ENCODE measurements at places on chromosomes 11 and 22.

DNA sequence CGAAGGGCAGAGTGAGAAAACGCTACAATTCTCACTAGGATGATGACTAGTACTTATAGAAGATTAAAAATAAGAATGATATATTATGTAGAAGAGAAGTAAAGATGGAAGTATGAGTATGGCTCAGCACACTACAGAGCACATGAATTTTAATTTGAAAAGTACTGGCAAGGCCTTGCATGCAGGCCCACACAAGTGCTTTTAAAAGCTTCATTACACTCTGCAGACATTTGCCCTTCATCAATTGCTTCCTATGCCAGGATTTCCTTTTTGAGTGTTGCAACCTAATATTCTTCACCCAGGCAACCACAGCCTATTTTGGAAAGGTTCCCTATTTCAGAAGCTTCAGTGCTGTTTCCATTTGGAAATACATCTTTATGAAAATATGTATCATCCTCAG, 81.1 kb downstream of the LARGE2 start:
- DNase-seq, result peak; percentile 56

GRCh38 chr11:65549096-65549495, 9.1 kb downstream of the LTBP3 start:
- no peak for DNase-seq

GRCh38 chr11:125463590-125464269, 32.3 kb downstream of the FEZ1 start:
- DNase-seq, result no peak

- DNase-seq, result peak; percentile 86
Observed at GRCh38 chr11:43376594-43376993, 17.9 kb downstream of the TTC17 start.

- no peak for DNase-seq
Observed at GRCh38 chr11:30992513-30992849, 377.1 kb downstream of the DCDC1 start.

DNA sequence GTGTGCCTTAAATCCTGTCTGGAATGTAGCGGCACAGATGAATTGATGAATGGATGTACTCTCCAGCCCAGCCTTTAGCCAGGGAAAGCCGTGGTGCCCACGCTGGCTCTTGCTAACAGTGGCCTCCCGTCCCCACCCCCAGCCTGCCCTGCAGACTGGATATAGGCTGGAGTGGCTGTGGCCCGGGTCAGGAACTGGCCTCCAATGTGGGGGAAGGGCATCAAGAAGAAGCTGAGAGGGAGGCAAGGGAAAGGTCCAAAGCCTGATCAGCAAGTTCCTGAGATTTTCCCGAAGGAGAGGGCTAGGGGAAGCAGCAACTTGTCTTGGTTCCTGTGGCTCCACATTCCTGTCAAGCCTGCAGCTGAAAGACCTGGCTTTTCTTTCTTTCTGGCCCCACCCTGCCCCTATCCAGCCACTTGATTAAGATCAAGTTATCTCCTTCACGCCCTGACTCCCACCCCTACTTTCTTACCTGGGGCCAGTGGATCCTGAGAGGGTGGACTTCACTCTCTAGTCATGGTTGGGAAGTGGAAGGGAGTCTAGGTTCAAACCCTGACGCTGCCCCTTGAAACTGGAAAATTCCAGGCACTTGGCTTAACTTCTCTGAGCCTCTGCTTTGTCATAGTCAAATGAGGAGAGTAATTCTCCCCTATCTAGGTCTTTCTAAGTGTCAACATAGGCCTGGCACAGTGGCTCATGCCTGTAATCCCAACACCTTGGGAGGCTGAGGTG, 11.0 kb upstream of the MICALL1 start:
- no peak for DNase-seq

GRCh38 chr11:108743851-108744250, 79.0 kb downstream of the DDX10 start:
- no peak for DNase-seq

DNA sequence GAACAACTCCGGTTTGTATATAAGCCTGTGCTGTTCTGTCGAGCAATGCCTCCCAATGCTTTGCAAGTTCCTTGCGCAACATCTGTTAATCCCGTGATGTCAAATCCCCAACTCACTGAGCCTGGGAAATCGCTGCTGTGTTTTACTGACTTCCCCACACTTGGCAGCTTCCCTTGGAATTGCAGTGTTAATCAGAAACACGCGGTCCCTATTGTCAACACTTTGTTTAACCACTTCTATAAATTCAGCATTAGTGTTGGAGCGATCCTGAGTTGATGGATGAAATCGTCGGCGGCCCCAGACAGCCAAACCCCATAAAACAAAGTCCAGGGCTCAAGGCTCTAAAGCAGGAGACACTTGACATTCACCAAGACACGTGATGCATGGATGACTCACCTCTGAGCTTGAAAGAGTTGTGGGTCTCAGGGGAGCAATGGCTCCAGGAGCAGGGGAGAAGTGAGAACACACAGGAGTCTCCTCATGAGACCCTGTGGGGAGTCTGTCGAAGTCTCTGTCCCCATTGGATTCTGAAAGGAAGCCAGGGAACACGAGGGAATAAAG, 555.3 kb downstream of the MIAT start:
- DNase-seq, result peak; percentile 100

DNA sequence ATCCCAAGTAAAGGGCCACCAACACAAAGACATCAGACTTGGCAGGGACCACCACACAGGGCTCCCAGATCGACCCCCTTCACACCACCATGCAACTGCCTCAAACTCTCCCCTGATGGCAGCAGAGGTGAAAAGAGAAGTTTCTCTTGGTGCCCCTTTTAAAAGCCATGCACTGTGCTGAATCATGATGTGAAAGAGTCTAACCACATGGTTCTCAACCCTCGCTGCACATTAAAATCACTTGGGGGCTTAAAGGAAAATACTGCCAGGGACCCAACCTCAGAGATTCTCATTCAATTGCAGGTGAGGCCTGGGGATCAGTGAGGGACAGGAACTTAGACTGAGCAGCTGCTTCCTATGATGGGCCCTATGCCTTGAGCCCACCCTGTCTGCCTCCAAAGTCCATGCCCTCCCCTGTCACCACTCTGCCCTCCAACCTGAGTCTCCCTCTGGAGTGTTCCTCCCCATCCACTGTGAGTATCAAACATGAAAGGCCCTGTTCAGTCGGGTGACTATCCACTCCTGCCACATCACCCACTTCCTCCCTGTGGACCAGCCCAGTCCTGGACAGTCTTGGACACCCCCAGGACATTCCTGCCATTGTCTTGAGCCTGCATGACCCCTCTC, 40.8 kb downstream of the PLEKHA7 start:
- no peak for DNase-seq

DNA sequence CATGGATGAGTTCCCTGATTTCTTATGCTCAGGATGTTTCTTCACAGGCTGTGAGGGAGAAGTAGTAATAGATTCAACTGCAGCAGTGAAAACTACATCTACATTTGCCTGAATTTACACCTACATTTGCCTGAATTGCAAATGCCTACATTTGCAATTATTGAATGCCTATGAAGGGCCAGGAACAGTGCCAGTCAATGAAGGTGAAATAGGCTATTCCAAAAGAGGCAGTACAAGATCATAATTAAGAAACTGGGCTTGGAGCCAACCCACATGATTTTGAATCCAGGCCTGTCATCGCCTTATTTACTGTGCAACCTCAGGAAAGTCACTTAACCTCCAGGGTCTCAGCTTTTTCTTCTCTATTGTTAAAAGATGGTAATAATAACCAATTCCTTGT, 1353.3 kb downstream of the FAM181B start:
- no peak for DNase-seq

- DNase-seq, result peak; percentile 9
Observed at GRCh38 chr11:96744697-96745096, 354.9 kb downstream of the JRKL start.

- DNase-seq, result no peak
Observed at GRCh38 chr11:11618973-11619435, 2.8 kb downstream of the GALNT18 start.

- DNase-seq, result no peak
Observed at GRCh38 chr22:36898690-36899089, 14.7 kb upstream of the CSF2RB start.

GRCh38 chr11:103863497-103863896, 172.9 kb upstream of the DDI1 start:
- DNase-seq, result peak; percentile 74

DNA sequence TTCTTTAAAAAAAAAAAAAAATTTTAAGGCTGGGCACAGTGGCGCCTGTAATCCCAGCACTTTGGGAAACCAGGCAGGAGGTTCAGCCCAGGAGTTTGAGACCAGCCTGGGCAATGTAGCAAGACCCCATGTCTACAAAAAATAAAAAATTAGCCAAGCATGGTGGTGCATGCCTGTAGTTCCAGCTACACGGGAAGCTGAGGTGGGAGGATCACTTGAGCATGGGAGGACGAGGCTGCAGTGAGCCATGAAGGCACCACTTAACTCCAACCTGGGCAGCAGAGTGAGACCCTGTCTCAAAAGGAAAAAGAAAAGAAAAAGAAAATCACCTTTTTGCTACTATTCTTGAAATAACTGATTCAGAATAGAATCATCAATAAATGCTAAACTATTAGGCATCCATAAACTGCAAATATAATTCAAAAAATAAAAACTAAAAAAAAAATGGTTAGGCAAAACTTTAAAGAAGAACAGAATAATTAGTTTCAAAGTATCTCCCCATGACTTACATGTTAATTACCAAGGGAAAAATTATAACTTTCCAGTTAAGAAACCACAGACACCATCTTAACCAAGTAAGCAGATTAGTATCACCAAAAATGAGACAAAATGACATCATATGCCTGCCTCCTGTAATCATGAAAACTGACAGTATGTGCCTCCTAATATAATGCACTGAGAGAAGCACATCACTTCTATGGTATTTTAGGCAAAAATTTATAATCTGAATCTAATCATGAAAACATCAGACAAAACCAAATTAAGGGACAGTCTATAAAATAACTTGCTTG, 63.6 kb downstream of the DENND5A start:
- no peak for DNase-seq

- DNase-seq, result no peak
Observed at GRCh38 chr11:58075781-58076180, 45.0 kb downstream of the OR6Q1 start.

- DNase-seq, result no peak
Observed at GRCh38 chr11:3896644-3897043, 41.2 kb downstream of the STIM1 start.

DNA sequence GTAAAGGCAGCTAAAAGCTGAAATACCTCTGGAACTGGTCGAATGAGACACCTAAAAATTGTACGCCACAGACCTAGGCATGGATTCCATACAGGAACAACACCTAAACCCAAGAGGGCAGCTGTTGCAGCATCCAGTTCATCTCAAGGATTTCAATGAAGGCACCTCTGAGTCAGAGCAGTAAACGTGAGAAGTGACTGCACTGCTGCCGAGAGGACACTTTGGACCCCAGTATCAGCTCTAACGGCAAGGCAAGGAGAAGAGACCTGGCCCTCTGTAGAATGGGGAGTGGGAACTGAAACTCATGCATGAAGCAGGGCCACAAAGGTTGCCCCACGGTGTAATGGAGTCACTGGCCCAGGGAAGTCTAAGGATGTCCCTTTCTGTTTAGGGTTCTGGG, 23.9 kb downstream of the MAP6 start:
- no peak for DNase-seq

GRCh38 chr11:73018856-73019255, 123.3 kb downstream of the FCHSD2 start:
- no peak for DNase-seq

- no peak for DNase-seq
Observed at GRCh38 chr11:705646-706438, at the start of gene EPS8L2. Gene EPS8L2, plus strand, starts transcription at chr11:706231. Its CDS starts 3,177 bp downstream, at chr11:709408.

- DNase-seq, result no peak
Observed at GRCh38 chr22:47605441-47605840, 843.0 kb downstream of the TBC1D22A start.

- DNase-seq, result no peak
Observed at GRCh38 chr11:99535819-99536218, 515.1 kb downstream of the CNTN5 start.

GRCh38 chr11:125701858-125702621, 21.4 kb upstream of the ACRV1 start:
- DNase-seq, result no peak

- DNase-seq, result no peak
Observed at GRCh38 chr11:119303227-119303718, 13.7 kb downstream of the MCAM start.

DNA sequence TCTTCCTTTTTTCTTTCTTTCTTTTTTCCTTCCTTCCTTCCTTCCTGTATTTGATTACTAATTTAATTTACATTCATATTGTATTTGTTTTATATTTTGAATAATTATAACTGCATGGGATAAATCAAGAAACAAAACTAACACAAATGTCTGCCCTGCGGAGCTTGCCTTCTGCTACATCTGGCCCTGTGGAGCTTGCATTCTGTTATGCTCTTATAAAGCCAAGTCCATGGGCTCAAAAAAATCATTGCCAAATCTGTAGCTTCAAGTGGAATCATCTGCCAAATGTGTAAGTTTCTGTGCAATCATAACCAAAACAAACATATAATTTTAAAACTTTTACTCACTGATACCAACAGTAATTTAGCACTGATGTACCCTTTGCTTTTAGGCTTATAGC, 8.0 kb upstream of the OR52J3 start:
- DNase-seq, result no peak

GRCh38 chr11:88489030-88489429, 151.5 kb upstream of the CTSC start:
- DNase-seq, result peak; percentile 31

DNA sequence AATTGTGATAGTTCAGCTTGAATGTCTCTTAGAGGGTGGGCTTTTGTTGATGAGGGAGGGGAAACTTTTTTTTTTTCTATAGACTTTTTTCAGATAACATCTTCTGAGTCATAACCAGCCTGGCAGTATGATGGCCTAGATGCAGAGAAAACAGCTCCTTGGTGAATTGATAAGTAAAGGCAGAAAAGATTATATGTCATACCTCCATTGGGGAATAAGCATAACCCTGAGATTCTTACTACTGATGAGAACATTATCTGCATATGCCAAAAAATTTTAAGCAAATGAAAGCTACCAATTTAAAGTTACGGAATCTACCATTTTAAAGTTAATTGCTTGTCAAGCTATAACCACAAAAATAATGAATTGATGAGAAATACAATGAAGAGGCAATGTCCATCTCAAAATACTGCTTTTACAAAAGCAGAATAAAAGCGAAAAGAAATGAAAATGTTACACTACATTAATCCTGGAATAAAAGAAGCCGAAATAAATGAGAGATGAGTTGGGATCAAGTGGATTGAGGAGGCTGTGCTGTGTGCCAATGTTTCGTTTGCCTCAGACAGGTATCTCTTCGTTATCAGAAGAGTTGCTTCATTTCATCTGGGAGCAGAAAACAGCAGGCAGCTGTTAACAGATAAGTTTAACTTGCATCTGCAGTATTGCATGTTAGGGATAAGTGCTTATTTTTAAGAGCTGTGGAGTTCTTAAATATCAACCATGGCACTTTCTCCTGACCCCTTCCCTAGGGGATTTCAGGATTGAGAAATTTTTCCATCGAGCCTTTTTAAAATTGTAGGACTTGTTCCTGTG, 3.9 kb downstream of the MALAT1 start:
- peak; percentile 60 for DNase-seq

Measured in fibroblast of skin of right quadriceps (primary cell).